NCI-H1694 (cell line): ENCODE measurements at places on chromosomes 3 and 15.

- DNase-seq = no peak
These were observed 33.9 kb downstream of the ILDR1 start for GRCh38 chr3:121988146-121988545.

DNA sequence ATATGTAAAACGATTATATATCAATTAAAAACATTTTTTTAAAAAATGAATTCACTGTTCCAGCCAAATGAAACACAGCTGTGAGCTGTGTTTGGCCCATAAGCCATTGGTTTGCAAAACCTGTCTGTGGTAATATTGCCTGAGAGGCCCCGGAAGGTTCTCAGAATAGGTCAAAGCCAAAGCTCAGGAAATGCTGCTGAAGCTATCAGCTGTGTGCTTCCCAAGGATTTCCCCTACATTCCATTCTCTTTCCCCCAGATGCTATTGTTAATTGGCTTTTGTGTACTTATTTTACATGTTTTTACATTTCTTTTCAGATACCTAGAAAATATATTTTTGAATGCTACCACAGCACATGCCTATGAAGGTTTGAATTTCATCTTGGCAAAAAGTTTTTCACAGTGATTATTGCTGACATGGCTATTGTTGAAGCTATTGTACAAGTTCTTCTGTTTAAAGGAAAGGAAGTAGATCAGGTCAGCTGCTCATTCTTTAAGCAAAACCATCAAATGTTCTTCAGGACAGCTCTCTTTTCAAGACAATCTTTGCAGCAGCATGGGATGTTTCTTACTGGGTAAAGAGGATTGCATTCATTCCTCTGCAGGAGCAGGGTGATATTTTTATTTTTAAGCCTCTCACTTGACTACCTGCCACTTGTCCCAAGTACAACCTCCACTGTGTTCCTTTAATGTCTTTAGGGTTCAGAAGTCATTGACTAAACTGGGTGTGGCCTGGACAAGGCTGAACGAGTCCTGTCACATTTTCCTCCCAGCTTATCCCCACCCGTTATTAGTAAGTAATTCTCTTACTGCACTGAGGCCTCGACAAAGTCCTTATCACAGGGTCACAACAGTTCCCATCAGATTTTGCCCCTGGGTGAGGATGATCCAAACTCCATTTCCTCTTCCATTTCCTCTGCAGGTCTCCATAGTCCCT lies 26.3 kb upstream of the BNC1 start:
- DNase-seq = no peak

GRCh38 chr3:145557405-145557804 lies 603.6 kb downstream of the PLOD2 start:
- no peak for DNase-seq

- no peak for DNase-seq
These were observed 530.8 kb downstream of the SHQ1 start for GRCh38 chr3:72317491-72317890.

GRCh38 chr3:178369811-178370210 lies 166.4 kb upstream of the KCNMB2 start:
- no peak for DNase-seq

DNA sequence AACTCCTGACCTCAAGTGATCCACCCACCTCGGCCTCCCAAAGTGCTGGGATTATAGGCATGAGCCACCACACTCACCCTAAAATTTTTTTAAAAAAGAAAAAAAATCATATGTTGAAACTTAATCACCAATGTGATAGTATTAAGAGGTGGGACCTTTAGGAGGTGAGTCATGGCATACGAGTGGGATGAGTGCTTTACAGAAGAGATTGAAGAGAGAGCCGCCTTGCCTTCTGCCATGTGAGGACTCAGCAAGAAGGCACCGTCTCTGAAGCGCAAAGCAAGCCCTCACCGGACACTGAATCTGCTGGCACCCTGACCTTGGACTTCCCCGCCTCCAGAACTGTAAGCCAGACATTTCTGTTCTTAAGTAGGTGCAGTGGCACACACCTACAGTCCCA lies 5.5 kb downstream of the ARPIN start:
- no peak for DNase-seq

DNA sequence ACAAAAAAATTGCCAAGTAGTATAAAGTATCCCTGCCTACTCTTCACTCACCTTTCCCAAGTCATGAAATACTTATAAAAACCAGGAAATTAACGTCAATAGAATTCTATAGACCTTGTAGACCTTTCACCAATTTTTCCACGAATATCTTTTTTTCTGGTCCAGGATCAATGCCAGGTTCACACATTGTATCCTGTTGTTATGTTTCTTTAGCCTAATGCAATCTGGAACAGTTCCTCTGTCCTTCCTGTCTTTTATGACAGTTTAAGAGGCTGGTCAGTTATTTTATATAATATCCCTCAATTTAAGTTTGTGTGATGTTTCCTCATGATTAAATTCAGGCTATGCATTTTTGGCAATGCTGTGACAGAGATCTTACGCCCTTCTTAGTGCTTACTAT lies 63.2 kb upstream of the MAGI1 start:
- DNase-seq = no peak

- no peak for DNase-seq
These were observed 34.9 kb downstream of the PPCDC start for GRCh38 chr15:75058127-75058905.
